ENCODE measurements at places on chromosomes 2 and 18.

- DNase-seq, result no peak
Observed at GRCh38 chr2:155382776-155383175, 684.3 kb downstream of the KCNJ3 start.

- DNase-seq, result no peak
Observed at GRCh38 chr2:240202586-240202985, 62.1 kb upstream of the OTOS start.

DNA sequence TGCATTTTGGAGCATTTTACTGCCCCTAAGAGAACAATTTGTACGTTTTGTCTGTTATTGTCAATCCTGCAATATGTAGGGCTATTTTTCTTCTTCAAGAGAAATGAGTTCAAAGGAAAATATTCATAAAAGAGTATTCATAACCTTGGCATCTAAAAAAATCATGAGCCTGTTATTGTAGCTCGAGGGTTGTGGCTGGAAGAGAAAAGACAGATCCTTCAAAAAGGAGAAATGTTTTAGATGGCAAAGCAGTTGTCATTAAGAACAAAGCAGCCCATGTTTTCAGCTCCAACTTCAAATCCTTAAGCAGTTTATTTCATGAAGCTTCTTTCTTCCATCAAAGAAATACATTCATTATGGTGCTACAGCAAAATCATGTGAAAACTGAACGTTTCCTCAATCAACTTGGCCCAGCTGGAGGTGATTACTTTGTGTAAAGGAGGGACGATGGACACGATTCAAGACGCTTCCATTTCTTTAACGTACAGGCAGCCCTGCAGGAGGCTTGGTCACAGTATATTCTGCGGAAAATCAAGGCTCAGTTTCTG lies 31.4 kb downstream of the QPCT start:
- DNase-seq, result no peak

DNA sequence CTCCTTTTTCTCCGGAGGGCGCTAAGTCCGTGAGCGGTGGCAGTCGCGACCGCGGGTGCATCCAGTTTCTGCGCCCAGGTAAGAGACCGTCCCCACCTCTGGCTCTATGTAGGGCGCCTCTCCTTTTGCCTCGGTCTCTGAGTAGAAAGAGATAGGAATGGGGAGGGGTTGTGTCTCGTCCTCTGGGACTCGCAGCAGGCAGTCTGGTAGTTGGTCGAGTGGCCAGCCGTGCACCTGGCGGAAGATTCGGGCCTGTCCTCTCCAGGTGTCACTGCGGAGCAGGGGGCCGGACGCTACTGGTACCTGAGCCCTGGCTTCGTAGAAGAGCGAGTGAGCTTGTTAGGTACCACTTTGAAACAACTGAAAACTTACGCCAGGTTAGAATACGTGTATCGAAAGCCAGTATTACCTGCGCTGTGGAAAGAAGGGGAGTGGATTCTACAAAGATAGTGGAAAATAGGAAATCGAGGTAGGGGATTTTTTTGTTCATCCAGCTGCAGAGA lies 403 bp downstream of the MAP2 start:
- DNase-seq, result peak; percentile 5

DNA sequence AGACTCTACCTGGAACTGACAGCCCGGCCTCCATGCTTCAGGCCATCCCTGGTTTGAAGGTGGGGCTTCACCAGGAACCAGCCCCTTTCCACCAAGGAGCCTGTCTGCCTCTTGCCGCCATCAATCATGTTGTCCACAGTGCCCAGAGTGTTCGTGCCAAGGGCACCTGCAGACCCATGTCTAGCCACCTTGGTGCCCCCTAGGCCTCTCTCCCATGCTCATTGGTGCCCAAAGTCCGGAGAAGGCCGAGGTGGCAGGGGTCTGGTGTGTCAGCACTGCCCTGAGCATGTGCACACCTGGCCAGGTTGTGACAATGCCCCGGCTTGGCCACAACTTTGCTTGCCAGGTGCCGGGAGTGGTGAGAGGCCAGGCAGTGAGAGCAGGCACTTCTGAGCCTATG lies 114.8 kb downstream of the COPS8 start:
- DNase-seq, result no peak

- no peak for DNase-seq
Observed at GRCh38 chr2:27792759-27793158, 21.2 kb downstream of the MRPL33 start.

- no peak for DNase-seq
Observed at GRCh38 chr2:53131416-53131815, 636.2 kb upstream of the CHAC2 start.

DNA sequence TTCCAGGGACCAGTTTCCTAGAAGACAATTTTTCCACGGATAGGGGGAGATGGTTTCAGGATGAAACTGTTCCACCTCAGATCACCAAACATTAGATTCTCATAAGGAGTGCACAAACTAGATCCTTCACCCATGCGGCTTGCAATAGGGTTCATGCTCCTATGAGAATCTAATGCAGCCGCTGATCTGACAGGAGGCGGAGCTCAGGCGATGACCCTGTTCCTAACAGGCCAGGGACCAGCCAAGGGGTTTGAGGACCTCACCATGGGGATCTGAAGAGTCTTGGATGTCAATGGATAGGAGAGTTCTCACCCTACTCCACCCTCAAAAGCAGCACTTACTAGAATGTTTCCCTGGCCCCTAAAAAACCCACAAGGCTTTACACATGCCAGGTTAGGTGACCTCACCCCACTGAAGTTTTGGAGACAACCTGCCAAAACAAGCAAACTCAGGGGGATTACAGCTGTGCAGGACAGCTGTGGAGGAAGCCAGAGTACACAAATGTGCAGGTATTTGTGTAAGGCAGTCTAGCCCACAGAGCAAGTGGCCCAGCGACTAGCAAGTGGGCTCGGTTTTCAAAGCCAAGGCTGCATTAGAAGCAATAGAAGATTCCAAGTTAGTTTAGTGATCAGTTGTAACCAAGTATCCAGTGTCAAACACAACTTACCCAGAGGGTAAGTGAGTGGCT lies 3.9 kb downstream of the EVA1A start:
- DNase-seq, result no peak

GRCh38 chr18:13800505-13801259 lies 23.3 kb upstream of the MC5R start:
- DNase-seq, result peak; percentile 54

DNA sequence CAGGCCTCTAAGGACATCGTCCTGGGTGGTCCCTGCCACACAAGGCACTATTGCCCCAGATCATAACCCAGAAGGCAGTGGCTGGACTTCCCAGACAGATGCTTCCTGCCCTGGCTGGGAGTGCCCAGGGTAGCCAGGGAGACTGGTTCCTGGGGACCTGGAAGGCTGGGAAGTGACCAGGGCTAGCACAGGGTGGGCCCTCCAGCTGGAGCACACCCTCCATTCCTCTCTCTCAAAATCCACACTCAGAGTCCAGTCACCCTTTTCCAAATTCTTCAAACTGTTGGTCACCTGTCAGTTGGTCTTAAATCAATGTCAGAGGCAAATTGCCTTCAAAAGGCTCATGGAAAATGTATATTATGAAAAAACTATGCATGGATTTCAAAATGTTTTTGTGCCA lies 11.6 kb upstream of the TUBB6 start:
- DNase-seq, result no peak

- no peak for DNase-seq
Observed at GRCh38 chr18:39453356-39453755, 1887.8 kb upstream of the CELF4 start.

- no peak for DNase-seq
Observed at GRCh38 chr18:77359561-77360314, 110.1 kb downstream of the GALR1 start.

DNA sequence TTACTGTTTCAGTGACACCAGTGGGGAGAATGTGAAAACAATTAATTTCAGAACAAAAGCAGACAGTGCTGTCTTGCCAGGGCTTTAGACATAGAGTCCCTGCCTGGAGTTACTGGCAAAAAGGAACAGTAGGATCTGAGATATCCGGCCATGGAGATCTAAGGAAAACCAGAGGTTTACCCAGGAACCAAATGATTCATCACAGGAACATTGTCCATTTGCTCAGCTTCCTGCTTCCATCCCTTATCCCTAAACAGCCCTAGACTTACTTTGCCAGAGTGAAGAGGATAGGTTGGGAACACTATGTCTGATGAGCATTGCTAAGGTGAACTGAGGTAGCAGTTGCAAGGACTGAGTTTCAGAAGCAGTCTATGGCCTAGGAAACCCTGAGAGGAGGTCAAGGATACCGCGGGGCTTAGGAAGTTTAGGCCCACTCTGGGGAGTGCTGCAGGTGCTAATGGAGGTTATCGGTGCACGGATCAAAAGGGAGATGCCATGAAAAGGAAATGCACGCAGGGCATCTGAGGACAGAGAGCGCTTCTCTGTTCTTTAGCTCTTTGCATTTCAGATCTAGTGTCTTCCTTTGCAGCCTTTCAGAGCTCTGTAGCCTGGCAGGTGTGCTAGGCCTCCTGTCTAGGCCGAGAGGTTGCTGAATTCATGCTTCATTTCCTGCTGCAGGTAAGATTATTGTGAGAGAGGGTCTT lies 223.9 kb downstream of the CDCA7 start:
- no peak for DNase-seq

DNA sequence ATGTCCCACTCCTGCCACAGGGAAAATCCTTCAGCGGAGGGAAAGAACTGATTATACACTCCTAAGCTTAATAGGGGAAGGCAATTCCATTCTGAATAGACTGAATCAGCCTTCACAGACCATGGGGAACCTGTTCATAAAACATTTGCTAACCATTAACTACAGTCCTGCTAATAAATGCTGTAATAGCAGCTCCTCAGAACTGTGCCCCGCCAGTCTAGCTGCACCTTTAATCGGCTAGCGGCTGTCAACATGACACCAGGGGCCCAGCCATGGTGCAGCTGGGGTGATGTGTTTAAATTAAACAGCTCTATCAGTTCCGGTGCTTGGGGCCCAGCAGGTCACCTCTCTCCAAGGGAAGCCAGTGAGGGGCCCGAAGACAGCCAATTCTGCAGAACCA lies 77.8 kb downstream of the GALNT14 start:
- no peak for DNase-seq

DNA sequence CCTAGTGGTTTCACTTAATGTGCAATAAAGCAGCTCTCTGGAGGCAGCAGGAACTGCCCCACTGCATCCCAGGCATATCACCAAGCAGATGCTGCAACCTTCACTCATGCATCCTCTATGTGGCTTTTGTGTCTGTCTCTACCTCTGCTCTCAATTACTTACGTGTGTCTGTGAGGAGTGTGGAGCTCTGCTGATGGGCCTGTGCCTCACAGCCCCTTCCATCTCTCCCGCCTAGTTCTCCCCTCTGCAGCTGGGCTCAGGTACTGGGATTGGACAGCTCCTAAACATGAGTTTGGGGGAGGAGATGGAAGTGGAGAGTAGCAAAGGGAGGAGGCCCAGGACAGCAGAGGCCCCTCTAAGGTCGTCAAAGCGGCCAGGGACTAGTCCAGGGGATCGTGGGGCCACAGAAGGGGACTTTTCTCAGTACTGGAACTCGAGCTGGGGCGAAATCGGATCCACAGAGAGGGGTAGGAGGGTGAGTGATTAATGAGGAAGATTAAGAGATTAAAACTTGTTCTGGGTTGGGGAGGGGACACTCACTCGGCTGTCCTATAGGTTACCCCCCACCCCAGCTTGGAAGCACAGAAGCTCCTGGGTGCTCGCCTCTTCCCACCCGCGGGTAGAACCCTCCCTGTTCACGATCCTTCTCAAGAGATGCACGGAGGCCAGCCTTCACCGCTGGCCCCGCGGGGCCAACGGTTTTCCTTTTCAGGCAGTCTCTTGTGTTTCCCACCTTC lies 2.1 kb upstream of the LBX2 start:
- no peak for DNase-seq

- no peak for DNase-seq
Observed at GRCh38 chr2:61537950-61538199, 281 bp downstream of the XPO1 start.

GRCh38 chr2:106867196-106867953 lies 18.6 kb downstream of the ST6GAL2 start:
- no peak for DNase-seq

DNA sequence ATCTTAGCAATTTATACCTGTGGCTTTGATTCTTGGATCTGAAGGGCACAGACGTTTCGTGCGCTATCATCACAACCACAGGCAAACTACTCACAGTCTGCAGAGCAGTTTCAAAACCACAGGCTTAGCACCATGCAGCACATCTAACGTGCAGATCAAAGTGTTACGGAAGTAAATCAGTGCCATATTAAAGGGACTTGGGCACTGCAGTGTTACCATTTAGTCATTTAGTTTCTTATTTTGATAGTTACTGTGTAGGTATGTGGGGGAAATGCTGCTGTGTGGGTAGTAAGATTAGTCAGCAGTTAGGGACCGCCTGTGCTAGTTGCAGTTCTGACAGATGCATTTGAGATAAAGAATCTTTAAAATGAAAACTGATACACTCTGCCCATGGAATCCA lies 384.0 kb downstream of the NBAS start:
- DNase-seq, result peak; percentile 53

GRCh38 chr2:48852938-48853337 lies 97.4 kb upstream of the LHCGR start:
- DNase-seq, result no peak

- peak; percentile 81 for DNase-seq
Observed at GRCh38 chr2:216692636-216693413, 2.5 kb downstream of the IGFBP5 start.

DNA sequence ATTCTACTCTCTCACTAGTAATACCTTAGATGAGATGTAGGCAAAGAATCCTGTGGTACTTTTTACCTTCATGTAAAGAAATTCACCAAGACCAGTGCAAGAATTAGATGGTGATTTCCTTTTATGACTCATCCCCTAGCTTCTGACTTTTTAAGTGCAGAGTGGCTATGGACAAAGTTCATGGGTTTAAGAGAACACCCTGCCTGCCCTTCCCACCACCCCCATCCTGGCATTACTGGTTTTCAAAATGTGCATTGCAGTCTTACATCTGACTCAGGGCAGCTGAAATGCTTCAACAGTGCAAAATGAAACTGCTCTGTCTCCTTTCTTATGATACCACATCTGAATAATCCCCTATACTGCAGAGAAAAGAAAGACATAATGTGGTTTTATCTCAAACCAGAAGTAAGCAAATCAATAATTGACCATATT lies 22.6 kb downstream of the MAIP1 start:
- DNase-seq, result peak; percentile 31

DNA sequence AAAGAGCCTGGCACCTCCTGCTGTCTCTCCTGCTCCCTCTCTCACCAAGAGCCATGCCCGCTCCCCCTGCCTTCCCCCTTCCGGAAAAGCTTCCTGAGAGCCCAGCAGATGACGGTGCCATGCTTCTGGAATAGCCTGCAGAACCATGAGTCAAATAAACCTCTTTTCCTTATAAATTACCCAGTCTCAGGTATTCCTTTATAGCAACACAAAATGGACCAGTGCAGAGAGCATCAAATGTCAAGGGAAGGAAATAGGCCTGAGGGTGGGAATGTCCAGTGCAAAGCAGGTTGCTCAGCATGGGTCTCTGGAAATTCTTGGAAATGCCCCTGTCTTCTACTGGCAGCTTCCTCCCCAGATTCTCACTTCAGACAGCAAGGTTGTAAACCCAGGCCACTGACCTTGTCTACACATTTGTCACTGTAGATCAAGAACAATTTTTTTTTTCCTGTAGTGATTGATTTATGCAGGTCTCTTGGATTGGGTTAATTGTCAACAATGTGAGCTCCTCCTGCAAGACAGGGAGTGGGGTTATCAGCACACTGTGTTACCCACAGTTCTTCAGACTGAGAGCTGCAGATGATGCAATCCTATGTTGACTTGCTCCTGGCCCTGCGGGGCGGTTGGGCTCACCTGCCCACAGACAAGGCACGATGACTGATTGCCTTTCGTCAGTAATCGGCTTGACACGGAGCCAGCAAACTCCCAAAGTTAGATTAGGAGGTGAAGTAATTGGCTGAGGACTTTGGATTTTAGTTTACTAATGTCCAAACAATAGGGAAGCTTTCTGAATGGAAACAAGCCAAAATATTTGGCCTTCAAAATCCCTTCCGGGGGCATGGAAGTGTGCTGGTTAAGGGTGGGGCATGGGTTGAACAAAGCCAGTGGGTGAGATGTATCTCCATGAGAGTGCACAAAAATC lies 5.4 kb upstream of the BOD1L2 start:
- DNase-seq, result no peak

Measured in activated naive CD8-positive, alpha-beta T cell treated with anti-CD3 and anti-CD28 coated beads, Interleukin-2, amount 50 U/mL, for 24 hours (primary cell).